Activated T-cell treated with anti-CD3 and anti-CD28 coated beads for 48 hours (primary cell): ENCODE measurements at places on chromosomes 13 and 19.

DNA sequence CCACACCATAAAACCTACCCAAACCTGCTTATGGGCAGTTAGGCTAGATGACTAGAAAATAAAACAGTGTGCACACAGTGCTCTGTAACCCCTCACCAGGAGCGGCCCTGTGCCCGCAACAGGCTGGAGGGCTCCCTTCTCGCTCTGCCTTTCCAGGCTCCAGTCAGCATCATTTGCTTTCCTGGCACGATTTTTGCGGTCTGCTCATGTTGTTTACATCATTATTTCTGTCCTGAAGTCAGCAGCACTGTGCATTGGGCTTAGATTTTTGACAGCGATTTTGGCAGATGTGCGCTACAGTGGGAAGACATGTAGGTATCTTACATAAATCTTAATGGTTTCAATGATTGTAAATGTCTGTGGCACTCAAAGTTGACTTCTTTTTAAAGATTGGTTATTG is 344.0 kb downstream of the MTUS2 start:
- DNase-seq: no peak

DNA sequence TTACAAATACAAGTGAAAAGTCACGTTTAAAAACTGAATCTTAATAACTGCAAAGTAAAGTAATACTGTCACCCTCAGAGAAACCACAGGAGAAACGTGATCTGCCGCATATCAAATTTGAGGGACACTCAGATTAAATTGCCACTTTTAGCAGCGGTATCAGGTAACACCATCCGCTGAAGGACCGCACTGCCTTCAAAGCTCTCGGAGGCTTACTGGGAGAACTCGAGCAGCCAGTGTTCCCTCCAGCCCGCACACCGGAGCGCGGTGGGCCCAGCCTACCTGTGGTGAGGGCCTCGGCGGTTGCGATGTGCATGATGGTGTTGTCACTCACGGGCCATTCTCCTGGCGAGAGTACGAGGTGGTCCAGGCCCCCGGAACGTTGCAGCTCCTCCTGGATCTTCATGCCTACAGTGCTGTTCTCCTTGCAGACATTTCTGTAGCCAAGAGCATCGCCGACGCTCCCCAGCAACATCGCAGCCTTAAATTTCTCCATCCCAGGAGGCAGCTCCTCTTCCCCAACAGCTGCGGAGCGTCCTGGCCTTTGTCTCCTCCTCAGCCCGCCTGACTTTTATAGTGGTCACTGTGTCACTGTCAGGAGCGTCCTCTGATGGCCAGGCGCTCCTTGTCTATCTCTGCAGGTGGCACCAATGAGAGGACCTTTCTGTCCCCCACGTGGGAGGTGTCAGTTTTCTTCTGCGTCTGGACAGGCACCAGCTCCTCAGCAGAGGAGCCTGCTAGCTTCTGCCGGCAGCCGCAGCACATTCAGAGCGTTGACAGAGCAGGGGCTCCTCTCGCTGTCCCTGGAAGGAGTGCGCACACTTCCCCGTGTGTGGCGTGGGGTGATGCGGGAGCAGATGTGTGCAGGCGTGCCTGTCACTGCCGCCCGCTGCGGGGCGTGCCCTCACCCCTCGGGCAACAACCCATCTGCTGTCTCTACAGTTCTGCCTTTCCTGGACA is at the start of gene ADPRHL1:
Gene ADPRHL1, minus strand, starts transcription at position 547 of the 960 bp plus-strand sequence. Its CDS starts 51 bp downstream, at position 496.
- DNase-seq: no peak

DNA sequence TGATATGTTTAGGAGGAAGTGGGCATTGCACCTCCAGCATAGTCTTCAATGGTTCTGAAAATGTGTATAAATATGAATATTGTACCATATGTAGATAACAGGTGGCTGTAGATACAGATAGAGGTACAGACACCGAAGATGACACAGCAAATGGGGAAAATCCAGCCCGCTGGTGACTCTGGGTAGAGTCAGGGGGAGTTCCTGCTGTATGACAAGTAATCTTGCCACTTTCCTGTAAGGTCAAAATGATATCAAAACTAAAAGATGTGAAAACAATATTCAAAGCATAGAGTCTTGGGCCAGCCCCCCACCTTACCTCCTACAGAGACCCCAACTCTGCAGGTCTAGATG is 17.8 kb downstream of the C2CD4C start:
- no peak for DNase-seq

GRCh38 chr19:35404879-35405622 is 34.2 kb downstream of the GPR42 start:
- DNase-seq: peak; percentile 78

GRCh38 chr13:29935309-29935981 is 85.0 kb upstream of the UBL3 start:
- peak; percentile 66 for DNase-seq

- no peak for DNase-seq
These were observed 73.0 kb downstream of the CYSLTR2 start for GRCh38 chr13:48726711-48727110.

GRCh38 chr19:51594774-51595109 is 23.7 kb downstream of the ZNF175 start:
- no peak for DNase-seq

DNA sequence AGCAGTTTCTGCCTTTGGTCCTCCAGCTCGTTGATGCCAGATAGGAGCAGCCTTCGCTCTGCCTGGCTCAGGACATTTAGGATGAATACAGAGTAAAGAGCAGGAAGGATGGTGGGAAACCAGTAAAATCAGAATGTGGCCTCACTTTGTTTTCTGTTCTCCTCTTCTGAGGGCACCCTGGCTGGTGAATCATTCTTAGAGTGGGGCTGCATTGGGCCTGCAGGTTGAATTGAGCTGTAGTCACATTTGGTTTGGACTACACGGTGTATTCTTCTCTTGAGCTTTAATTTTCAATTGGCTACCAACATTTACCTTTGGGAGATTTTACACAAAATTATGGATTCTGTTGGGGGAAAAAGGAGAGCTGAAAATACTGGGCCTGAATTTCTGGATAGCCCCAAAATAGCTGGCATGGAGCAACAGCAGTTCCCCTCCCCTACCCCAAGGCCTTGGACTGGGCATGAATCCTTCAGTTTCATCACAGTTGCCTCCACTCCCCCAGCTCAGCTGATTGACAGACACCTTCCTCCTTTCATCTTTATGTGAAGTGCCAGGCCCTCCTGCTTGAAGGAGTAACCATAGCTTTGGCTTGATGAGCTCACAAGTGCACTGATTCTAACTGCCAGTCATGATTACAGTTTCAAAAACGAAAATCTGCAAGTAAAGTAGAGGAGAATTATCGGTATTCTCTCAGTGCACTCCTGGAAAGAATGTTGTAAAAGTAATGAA is 24.3 kb downstream of the ERCC5 start:
- DNase-seq: no peak

- DNase-seq: no peak
These were observed 84.5 kb upstream of the FRY start for GRCh38 chr13:31947105-31947504.

- DNase-seq: no peak
These were observed 37.3 kb downstream of the ENOX1 start for GRCh38 chr13:43749503-43749902.

GRCh38 chr13:111973605-111974340 is 93.2 kb upstream of the SOX1 start:
- no peak for DNase-seq

DNA sequence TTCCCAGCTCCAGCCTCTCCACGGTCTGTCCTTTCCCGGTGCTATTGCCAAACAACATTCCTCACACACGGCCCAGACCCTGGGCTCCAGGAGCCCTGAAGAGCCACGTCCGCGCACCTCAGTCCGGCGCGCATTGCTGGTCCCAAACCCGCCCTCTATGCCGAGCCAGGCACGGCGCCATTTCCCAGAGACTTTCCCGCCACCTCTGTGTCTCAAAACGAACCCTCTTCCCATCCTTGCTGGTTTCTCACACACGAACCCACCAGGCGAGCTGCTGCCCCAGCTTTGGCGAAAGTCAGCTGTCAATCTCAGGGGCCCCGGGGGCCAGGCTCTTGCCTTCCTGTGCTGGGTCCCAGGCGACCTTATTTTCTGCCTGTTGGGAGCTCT is 28.0 kb upstream of the F7 start:
- DNase-seq: no peak

DNA sequence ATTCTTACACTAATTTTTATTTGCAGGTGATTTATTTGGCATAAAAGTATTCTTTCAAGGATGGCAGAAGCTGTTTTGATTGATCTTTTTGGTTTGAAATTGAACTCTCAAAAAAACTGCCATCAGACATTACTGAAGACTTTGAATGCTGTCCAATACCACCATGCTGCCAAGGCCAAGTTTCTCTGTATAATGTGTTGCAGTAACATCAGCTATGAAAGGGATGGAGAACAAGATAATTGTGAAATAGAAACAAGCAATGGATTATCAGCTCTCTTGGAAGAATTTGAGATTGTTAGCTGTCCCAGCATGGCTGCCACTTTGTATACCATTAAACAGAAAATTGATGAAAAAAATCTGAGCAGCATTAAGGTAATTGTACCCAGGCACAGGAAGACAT is 1.2 kb downstream of the LACC1 start:
- DNase-seq: no peak

- DNase-seq: no peak
These were observed 3.6 kb upstream of the KMT5C start for GRCh38 chr19:55336101-55336500.

GRCh38 chr13:96090240-96091101 is 564 bp downstream of the HS6ST3 start:
- no peak for DNase-seq

- DNase-seq: no peak
These were observed 96.7 kb downstream of the RNASEH2B start for GRCh38 chr13:51006067-51006845.

DNA sequence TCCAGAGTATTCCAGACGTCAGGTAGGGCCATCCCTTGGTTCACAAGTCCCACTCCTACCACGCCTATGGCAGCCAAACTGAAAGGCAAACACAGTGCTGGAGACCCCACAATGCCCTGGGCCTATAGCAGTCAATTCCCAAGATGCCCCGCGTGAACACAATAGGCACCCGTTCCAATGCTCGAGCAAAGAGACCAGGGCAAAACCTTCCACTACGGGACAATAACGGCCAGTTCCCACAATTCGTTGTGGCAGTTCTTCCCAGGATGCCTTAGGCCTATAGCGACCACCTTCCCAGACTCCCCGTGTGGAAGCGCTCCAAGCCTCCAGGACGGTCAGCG is 538 bp downstream of the ZNF428 start:
- DNase-seq: peak; percentile 44

DNA sequence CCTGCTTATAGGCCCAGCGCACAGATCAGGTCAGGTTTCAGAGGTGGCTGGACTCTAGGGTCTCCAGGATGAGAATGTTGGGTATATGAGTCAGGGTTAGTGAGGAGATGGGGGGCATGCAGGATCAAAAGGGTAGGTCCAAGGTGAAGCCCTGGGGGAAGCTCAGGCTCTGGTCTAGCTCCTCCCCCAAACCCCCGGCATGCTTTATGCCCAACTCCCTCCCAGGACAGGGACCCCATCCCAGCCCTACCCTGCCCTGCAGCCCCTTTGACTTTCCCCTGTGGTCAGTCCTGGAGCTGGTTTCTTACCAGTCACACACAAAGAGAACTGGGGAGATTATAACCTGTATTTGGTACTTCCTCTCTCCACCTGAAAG is 9.8 kb upstream of the CEACAM18 start:
- no peak for DNase-seq

- no peak for DNase-seq
These were observed 8.0 kb downstream of the CYTH2 start for GRCh38 chr19:48477067-48477685.

DNA sequence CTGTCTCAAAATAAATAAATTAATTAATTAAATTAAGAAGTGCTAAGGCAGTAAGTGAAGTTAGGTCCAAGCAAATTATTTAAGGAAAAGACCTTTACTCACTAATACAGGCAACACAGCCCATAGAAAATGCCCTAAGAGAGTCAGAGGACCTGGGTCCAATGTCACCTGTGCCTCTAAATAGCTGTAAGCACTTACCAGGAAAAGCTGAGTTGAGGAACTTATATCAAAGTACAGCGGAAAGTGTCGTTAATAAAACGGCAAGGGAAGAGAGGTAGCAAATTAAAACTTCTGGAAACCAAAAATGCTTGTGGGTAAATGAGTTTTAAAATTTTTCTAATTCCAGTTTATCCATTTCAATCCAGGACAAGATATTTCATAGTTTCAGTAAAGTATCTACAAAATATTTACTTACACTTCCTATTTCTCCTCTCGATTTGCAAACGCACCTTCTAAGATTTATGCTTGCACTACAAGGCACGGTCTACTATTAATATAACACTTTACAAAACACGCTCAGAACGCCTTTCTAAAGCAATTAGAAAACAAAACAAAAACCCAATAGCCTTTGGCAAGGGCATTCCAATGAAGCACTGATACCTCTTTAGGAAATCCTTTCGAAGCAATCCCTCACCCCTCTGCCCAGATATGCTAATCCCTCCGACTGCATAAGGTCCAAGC is 963 bp downstream of the VPS36 start:
- DNase-seq: no peak

- no peak for DNase-seq
These were observed 16.3 kb downstream of the FAM187B start for GRCh38 chr19:35212241-35212640.
